ENCODE measurements at places on chromosomes 7 and 10.

DNA sequence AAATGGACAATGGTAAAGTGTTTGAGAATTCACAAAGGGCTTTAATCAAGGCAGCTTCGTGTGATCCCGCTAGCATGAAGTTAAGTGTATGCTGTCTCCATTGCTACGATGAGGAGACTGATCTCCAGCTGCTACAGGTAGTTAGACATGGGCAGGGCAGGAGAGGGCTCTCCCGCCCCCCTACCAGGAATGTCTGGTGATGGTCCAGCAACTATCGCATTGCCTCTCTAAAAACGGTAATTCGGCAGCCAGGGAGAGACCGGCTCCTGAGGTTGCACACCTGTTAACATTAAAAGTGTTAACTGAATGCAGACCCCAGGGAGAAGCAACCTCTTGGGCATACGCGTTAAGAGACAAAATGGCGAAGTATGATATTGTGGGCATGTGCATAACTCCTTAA, 37.9 kb downstream of the SVIL start:
- no peak overlapping the region for H3K27ac ChIP-seq
- no peak for DNase-seq
- peaks cover 2% of the 10 kb centered on the region for H3K4me1 ChIP-seq
- H3K36me3 ChIP-seq, result no peaks in the 10 kb centered on the region

GRCh38 chr10:101601541-101601940, 13.4 kb downstream of the DPCD start:
- H3K36me3 ChIP-seq, result no peaks in the 10 kb centered on the region
- DNase-seq, result no peak
- no peak overlapping the region for H3K4me3 ChIP-seq
- no peaks in the 10 kb centered on the region for H3K27me3 ChIP-seq
- H3K4me1 ChIP-seq, result no peaks in the 10 kb centered on the region

GRCh38 chr10:15455456-15455855, 84.4 kb upstream of the FAM171A1 start:
- no peaks in the 10 kb centered on the region for H3K36me3 ChIP-seq
- H3K4me3 ChIP-seq, result no peak overlapping the region
- no peak overlapping the region for H3K27ac ChIP-seq
- H3K27me3 ChIP-seq, result peaks cover 18% of the 10 kb centered on the region
- DNase-seq, result no peak
- no peaks in the 10 kb centered on the region for H3K4me1 ChIP-seq

GRCh38 chr7:47347346-47347745, 234.6 kb downstream of the TNS3 start:
- no peaks in the 10 kb centered on the region for H3K4me1 ChIP-seq
- no peaks in the 10 kb centered on the region for H3K36me3 ChIP-seq
- H3K27ac ChIP-seq, result no peak overlapping the region
- no peak overlapping the region for H3K4me3 ChIP-seq
- no peak for DNase-seq

- no peaks in the 10 kb centered on the region for H3K27me3 ChIP-seq
- H3K4me1 ChIP-seq, result peaks cover 30% of the 10 kb centered on the region
- DNase-seq, result no peak
- H3K27ac ChIP-seq, result peak overlapping the region; percentile 16
These were observed 95.5 kb upstream of the SMNDC1 start for GRCh38 chr10:110399965-110400933.

- no peak overlapping the region for H3K4me3 ChIP-seq
- H3K4me1 ChIP-seq, result no peaks in the 10 kb centered on the region
- no peaks in the 10 kb centered on the region for H3K36me3 ChIP-seq
- H3K27ac ChIP-seq, result no peak overlapping the region
These were observed 143.4 kb downstream of the HERPUD2 start for GRCh38 chr7:35551321-35552081.

DNA sequence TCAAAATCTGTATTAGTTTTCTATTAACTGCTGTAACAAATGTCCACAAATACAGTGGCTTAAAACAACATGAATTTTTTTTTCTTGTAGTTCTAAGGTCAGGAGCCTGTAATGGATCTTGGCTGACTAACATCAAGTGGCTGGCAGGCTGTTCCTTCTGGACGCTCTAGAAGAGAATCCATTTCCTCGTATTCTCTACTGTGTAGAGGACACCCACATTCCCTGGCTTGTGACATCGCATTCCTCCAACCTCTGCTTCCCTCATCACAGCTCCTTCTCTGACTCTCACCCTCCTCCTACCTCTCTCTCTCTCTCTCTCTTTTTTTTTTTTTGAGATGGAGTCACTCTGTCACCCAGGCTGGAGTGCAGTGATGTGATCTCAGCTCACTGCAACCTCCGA, 4.8 kb upstream of the CALHM1 start:
- no peaks in the 10 kb centered on the region for H3K36me3 ChIP-seq
- no peak overlapping the region for H3K4me3 ChIP-seq
- peak overlapping the region; percentile 39 for H3K27ac ChIP-seq
- no peaks in the 10 kb centered on the region for H3K27me3 ChIP-seq

DNA sequence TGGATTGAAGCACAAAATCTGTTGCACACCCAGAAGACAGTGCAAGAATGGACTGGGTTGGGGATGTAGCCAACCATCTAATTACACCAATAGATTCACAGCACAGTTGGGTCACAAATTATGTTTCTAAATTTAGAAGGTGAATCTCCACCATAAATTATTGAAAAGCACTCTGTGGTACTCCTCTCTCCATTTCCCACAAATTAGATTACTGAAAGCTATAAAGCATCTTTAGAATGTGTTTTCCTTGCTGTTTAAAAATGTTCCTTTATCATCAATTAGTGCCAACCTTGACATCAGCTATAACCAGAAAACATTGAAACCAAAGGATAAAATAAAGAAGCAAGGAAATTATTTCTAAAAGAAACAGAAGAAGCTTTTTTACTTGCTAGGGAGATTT, 39.9 kb upstream of the HDAC9 start:
- peaks cover 16% of the 10 kb centered on the region for H3K4me1 ChIP-seq
- no peak overlapping the region for H3K4me3 ChIP-seq

- peaks cover 26% of the 10 kb centered on the region for H3K4me1 ChIP-seq
- no peaks in the 10 kb centered on the region for H3K36me3 ChIP-seq
- no peak for DNase-seq
- no peaks in the 10 kb centered on the region for H3K27me3 ChIP-seq
- no peak overlapping the region for H3K27ac ChIP-seq
These were observed 24.4 kb downstream of the DLG5 start for GRCh38 chr10:77902159-77902558.

GRCh38 chr10:58014436-58014835, 253.3 kb downstream of the IPMK start:
- DNase-seq, result no peak
- H3K27me3 ChIP-seq, result no peaks in the 10 kb centered on the region
- H3K4me1 ChIP-seq, result no peaks in the 10 kb centered on the region
- H3K27ac ChIP-seq, result no peak overlapping the region
- no peaks in the 10 kb centered on the region for H3K36me3 ChIP-seq

DNA sequence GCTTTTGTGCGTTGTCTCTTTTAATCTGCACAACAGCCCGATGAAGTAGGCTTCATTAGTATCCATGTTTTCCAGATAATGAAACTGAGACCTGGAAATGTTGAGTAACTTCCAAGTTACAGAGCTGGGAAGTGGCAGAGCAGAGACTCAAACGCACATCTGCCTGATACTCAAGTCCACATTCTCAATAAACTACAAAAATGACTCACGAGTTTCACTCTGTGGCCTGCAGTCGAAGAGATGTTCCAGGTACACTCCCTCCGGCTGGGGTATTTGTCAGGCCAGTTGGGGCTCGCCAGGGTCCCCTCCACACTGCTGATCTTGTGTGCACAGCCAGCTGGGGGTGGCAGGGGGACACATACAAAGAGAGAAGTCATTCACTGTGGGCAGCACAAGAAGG, 17.7 kb upstream of the OPALIN start:
- H3K4me3 ChIP-seq, result no peak overlapping the region
- H3K36me3 ChIP-seq, result no peaks in the 10 kb centered on the region
- peaks cover 19% of the 10 kb centered on the region for H3K27me3 ChIP-seq
- peaks cover 13% of the 10 kb centered on the region for H3K4me1 ChIP-seq
- no peak overlapping the region for H3K27ac ChIP-seq

DNA sequence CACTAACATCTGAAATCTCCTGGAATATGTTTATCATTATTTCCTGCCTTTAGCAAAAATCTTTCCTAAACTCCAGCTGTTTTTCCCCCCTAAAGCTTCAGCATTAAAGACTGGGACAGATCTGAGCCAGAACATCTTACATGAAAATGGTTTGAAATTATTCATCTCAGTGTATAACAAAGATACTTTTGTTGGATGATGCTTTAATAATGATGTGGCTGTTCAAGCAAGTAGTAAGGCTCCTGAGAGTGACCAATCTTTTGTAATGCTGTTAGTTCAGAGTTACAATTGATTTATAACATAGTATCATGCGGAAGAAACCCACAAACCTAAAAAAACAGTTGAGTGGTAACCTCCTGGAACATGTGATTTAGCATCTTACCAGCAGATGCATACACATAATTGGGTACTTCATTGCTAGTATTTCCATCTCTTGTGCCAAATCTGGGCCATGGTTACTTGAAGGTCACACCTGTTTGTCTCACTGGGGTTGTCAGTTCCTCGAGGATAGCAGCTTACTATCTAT, 1.5 kb downstream of the BZW2 start:
- no peak for DNase-seq
- peak overlapping the region; percentile 92 for H3K4me3 ChIP-seq
- no peaks in the 10 kb centered on the region for H3K27me3 ChIP-seq
- peaks cover 6% of the 10 kb centered on the region for H3K36me3 ChIP-seq

- DNase-seq, result no peak
- H3K36me3 ChIP-seq, result peaks cover 7% of the 10 kb centered on the region
- peaks cover 40% of the 10 kb centered on the region for H3K4me1 ChIP-seq
- no peaks in the 10 kb centered on the region for H3K27me3 ChIP-seq
These were observed 3.8 kb downstream of the CCM2 start for GRCh38 chr7:45003789-45004188.

DNA sequence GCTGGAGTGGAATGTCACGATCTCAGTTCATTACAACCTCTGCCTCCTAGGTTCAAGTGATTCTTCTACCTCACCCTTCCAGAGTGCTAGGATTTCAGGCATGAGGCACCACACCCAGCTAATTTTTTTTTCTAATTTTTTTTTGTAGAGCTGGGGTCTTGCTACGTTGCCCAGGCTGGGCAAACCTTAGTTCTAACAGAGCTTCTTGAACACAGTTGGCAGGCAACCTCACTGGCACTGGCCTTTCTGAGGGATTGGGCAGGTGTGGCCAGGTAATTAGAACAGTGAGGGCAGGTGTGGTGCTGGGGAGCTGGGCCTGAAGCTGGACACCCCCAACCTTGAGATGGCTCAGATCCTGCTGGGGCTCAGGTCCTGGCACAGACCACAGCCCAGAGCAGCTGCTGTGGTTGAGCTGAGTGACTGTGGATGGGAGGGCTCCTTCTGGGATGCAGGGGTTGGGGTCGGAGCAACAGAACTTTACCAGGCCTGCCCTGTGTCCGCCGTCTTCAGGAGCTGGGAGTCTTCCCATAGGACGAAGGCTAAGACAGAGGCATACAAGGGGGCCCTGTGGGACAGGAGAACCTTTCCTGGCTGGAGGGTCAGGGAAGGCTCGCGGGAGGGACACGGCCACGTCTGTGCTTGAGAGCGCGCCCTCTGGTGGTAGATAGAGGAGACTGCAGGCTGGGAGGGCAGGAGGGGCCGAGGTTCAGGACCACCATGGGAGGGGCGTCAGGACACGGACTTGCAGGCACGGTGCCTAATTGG, 48.2 kb downstream of the COL26A1 start:
- H3K27ac ChIP-seq, result no peak overlapping the region
- H3K27me3 ChIP-seq, result peaks cover 6% of the 10 kb centered on the region
- H3K4me1 ChIP-seq, result peaks cover 11% of the 10 kb centered on the region
- no peak overlapping the region for H3K4me3 ChIP-seq

GRCh38 chr7:31382722-31383121, 42.2 kb upstream of the NEUROD6 start:
- H3K27me3 ChIP-seq, result no peaks in the 10 kb centered on the region
- H3K4me3 ChIP-seq, result no peak overlapping the region
- no peaks in the 10 kb centered on the region for H3K4me1 ChIP-seq

DNA sequence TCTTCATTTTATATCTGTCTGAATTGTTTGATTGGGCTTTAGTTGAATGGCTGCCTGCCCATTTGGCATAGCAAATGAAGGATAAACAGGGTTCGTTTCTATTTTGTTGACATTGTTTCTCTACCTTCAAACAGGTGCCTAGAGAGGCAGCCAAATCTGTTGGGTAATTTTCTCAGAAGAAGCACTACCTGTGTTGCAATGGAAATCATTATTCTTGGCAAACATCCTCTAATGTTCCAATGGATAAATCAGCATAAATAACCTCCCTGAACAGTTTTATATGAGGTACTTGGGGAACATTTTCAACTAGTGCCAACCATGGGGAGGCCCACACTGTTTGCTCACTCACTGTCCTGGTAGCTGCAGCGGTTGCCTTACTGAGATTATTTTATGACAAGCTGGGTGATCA, 64.4 kb upstream of the PLPP4 start:
- no peak overlapping the region for H3K27ac ChIP-seq
- H3K36me3 ChIP-seq, result no peaks in the 10 kb centered on the region
- H3K4me3 ChIP-seq, result no peak overlapping the region
- DNase-seq, result no peak
- H3K4me1 ChIP-seq, result no peaks in the 10 kb centered on the region

DNA sequence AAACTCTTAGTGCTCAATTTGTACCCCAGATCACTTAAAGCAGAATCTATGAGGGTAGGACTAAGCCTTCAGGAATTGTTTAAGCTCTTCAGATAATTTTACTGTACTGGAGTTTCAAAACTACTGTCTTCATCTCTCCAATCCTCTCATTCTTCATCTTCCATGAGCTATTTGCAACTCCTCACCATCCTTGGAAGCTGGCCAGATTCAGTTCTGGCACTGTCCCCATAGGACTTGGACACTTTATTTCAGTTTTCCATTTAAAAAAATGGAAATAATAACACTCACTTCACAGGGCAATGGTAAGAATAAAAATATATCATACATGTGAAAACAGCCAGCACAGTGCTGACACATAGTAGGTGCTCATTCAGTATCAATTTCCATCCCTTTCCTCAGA, 74.6 kb downstream of the PPP1R17 start:
- H3K36me3 ChIP-seq, result no peaks in the 10 kb centered on the region
- H3K27ac ChIP-seq, result no peak overlapping the region
- H3K4me3 ChIP-seq, result no peak overlapping the region
- no peaks in the 10 kb centered on the region for H3K27me3 ChIP-seq

GRCh38 chr10:113557903-113558321, 5.1 kb downstream of the HABP2 start:
- no peaks in the 10 kb centered on the region for H3K36me3 ChIP-seq
- H3K27me3 ChIP-seq, result peaks cover 36% of the 10 kb centered on the region
- DNase-seq, result no peak
- H3K27ac ChIP-seq, result no peak overlapping the region

DNA sequence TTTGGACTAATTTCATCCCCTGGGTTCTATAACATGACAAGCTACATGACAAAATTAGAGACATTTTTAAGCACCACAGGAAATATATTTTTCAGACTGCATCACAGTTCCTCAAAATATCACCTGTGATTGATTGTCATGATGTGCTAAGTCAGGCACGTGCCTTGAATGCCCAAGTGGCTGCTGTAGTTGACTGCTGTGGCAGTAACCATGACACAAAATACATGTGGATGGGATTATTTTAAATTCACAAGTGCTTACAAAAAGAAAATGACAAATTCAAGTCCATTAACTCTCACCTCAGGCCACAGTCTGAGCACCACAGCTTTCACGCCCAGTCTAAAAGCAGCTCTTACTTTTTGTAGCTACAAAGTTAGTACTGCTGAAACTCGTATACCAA, 45.5 kb downstream of the TNPO3 start:
- peaks cover 35% of the 10 kb centered on the region for H3K4me1 ChIP-seq
- DNase-seq, result no peak
- H3K4me3 ChIP-seq, result peak overlapping the region; percentile 76
- peak overlapping the region; percentile 87 for H3K27ac ChIP-seq
- H3K36me3 ChIP-seq, result peaks cover 15% of the 10 kb centered on the region

- H3K27me3 ChIP-seq, result no peaks in the 10 kb centered on the region
- no peak overlapping the region for H3K27ac ChIP-seq
- H3K4me1 ChIP-seq, result no peaks in the 10 kb centered on the region
- H3K36me3 ChIP-seq, result no peaks in the 10 kb centered on the region
These were observed 60.5 kb downstream of the SH2D4B start for GRCh38 chr10:80598084-80598798.
